Psoas muscle (tissue), 8 donors: ENCODE measurements at places on chromosomes 7 and 10.

GRCh38 chr10:75295868-75296441 lies 60.2 kb upstream of the COMTD1 start:
- peaks cover 19% of the 10 kb centered on the region for H3K4me1 ChIP-seq
- DNase-seq = no peak
- H3K4me3 ChIP-seq = peak overlapping the region; percentile 83
- H3K27ac ChIP-seq = peak overlapping the region; percentile 97
- H3K36me3 ChIP-seq = no peaks in the 10 kb centered on the region

DNA sequence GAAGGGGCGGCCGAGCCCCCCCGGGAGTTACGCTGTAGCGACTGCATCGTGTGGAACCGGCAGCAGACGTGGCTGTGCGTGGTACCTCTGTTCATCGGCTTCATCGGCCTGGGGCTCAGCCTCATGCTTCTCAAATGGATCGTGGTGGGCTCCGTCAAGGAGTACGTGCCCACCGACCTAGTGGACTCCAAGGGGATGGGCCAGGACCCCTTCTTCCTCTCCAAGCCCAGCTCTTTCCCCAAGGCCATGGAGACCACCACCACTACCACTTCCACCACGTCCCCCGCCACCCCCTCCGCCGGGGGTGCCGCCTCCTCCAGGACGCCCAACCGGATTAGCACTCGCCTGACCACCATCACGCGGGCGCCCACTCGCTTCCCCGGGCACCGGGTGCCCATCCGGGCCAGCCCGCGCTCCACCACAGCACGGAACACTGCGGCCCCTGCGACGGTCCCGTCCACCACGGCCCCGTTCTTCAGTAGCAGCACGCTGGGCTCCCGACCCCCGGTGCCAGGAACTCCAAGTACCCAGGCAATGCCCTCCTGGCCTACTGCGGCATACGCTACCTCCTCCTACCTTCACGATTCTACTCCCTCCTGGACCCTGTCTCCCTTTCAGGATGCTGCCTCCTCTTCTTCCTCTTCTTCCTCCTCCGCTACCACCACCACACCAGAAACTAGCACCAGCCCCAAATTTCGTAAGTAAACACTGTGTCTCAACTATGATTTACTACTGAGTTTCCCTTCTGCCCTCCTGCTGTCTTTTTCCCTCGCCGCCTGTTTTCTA lies 666 bp downstream of the NRG3 start:
- no peak for DNase-seq
- H3K27me3 ChIP-seq = peaks cover 7% of the 10 kb centered on the region
- no peak overlapping the region for H3K4me3 ChIP-seq
- peaks cover 3% of the 10 kb centered on the region for H3K4me1 ChIP-seq
- H3K36me3 ChIP-seq = no peaks in the 10 kb centered on the region

DNA sequence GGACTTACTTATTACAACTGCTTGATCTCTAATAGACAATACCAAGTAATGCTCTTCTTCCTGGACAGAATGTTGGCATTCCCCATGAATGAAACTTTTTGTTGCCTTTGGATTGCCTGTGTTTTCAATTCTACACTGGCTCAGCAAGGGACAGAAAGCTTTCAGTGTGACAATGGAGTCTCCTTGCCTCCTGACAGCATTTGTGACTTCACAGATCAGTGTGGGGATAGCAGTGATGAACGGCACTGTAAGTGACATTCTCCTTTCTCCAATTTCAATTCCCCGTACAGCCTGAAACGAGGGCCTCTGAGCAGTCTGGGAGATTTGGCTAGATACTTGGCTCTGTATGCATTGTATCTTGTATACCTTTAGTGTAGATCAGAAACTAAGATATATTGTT lies 290 bp downstream of the MALRD1 start:
- no peak overlapping the region for H3K4me3 ChIP-seq
- H3K27ac ChIP-seq = no peak overlapping the region
- H3K36me3 ChIP-seq = no peaks in the 10 kb centered on the region
- H3K27me3 ChIP-seq = no peaks in the 10 kb centered on the region
- no peak for DNase-seq
- no peaks in the 10 kb centered on the region for H3K4me1 ChIP-seq

DNA sequence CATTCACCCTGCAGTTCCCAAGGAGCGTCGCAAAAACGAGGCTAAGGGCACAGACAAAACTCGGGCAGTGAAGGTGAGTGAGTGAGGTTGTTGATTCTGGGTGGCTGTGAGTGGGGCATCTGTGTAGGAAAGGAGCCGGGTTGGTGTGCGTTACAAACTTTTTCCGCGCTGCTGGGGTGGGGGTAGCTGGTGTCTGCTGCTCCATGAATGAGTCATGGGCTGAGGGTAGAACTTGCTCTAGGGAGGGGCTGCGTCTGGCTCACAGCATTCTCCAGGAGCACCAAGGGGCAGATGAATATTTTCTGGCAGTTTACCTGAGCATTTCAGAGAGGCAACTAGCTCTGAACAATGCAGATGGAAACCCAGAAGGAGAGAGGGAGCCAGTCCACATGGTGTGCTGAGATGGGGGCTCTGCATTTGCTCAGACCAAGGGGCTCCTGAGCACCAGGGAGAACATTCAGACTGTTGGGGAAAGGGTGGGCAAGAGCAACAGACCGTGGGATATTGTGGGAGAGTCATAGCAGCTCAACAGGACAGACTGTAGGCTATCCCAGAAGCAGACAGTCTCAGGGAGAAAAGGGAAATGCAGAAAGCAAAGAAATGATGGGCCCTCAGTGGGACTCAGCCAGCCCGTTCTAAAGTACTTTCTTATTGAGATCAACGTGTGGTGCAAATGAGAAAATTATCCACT lies 18.8 kb downstream of the NOBOX start:
- H3K27me3 ChIP-seq = no peaks in the 10 kb centered on the region
- no peak for DNase-seq
- no peak overlapping the region for H3K27ac ChIP-seq
- no peak overlapping the region for H3K4me3 ChIP-seq
- no peaks in the 10 kb centered on the region for H3K4me1 ChIP-seq
- no peaks in the 10 kb centered on the region for H3K36me3 ChIP-seq

DNA sequence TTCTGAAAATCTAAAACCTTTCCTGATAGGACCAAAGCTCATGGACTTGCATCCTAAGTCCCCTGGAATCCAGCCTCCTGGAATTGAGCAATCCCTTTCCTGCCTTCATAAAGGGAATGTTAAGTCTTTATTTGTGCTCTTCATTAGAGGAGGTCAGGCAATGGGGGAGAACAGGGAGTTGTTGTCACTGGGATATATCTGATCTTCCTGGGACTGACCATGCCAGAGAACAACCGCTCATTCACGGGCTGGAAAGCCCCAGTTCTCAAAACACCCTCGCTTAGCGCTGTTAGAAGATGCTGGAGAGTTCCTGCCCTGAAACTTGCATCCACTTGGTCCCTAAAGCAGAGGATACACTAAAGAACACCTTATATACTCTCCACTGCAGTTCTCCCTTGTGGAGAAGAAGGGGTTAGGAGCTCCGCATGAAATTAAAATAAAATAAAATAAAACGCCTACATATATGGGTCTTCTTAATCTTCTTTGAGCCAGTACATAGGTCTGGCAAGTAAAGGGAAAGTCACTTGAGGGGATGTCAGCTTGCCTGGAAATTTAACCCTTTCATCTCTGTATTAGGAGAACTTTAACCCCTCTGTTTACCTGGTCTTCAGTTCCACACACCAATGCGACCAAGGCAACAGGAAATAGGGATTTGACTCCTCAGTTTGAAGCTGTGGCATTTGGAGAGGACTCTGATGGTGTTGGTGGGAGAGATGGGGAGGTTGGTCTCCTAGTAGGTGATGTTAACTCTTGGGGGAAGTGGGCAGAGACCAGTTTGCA lies 1.2 kb downstream of the SORCS1 start:
- DNase-seq = no peak
- H3K27me3 ChIP-seq = peaks cover 6% of the 10 kb centered on the region
- no peaks in the 10 kb centered on the region for H3K4me1 ChIP-seq
- H3K27ac ChIP-seq = no peak overlapping the region
- H3K4me3 ChIP-seq = no peak overlapping the region
- no peaks in the 10 kb centered on the region for H3K36me3 ChIP-seq

- no peak overlapping the region for H3K4me3 ChIP-seq
- no peaks in the 10 kb centered on the region for H3K4me1 ChIP-seq
- no peaks in the 10 kb centered on the region for H3K27me3 ChIP-seq
Observed at GRCh38 chr7:115654384-115655214, 376.0 kb downstream of the TFEC start.

DNA sequence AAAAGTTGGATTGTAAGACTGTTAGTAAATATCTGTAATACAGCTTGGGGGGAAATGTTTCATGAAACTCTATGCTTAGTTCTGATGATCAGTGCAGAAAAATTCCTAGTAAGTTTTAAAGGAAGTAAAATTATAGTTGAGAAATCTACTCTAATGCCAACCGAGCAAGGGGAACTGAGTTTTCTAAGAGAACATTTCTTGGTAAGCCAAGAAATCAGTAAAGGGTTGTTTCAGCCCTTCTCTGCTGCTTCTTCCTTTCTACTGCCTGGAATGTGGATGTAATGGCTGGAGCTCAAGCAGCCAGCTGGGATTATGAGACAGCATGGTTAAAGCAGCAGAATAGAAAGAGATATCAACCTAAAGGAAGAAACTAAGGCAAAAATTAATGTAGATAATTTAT lies 15.9 kb upstream of the AKR1B1 start:
- peaks cover 7% of the 10 kb centered on the region for H3K4me1 ChIP-seq
- DNase-seq = no peak
- H3K27ac ChIP-seq = no peak overlapping the region
- H3K27me3 ChIP-seq = no peaks in the 10 kb centered on the region
